Stimulated activated CD8-positive, alpha-beta memory T cell treated with anti-CD3 and anti-CD28 coated beads, Interleukin-2, amount 100 ng/mL, for 48 hours (primary cell): ENCODE measurements at places on chromosomes 6 and 20.

GRCh38 chr6:64889144-64889543 lies 817.9 kb downstream of the EYS start:
- no peak for DNase-seq

DNA sequence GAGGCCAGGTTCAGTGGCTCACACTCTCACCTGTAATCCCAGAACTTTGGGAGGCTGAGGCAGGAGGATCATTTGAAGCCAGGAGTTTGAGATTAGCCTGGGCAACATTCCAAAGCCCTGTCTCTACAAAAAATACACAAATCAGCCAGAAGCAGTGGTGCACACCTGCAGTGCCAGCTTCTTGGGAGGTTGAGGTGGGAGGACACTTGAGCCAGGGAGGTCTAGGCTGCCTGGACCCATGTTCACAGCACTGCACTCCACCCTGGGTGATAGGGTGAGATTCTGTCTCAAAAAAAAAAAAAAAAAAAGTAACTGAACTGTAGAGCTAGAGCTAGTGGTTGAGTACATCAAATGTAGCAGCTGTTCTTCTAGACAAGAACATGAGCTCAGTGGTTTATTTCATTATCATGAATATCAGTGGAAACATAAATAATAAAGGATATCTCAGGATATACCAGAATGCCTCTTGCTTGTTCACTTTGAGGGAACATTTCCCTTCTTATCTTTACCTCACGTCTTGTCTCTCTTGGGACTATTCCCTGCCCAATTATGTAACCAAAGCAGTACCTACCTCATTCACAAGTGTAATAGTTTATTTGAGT lies 17.6 kb downstream of the NANP start:
- no peak for DNase-seq

- DNase-seq, result no peak
Observed at GRCh38 chr6:5837323-5837722, 169.4 kb downstream of the NRN1 start.

GRCh38 chr20:35492352-35492751 lies 37.0 kb downstream of the CEP250 start:
- no peak for DNase-seq

DNA sequence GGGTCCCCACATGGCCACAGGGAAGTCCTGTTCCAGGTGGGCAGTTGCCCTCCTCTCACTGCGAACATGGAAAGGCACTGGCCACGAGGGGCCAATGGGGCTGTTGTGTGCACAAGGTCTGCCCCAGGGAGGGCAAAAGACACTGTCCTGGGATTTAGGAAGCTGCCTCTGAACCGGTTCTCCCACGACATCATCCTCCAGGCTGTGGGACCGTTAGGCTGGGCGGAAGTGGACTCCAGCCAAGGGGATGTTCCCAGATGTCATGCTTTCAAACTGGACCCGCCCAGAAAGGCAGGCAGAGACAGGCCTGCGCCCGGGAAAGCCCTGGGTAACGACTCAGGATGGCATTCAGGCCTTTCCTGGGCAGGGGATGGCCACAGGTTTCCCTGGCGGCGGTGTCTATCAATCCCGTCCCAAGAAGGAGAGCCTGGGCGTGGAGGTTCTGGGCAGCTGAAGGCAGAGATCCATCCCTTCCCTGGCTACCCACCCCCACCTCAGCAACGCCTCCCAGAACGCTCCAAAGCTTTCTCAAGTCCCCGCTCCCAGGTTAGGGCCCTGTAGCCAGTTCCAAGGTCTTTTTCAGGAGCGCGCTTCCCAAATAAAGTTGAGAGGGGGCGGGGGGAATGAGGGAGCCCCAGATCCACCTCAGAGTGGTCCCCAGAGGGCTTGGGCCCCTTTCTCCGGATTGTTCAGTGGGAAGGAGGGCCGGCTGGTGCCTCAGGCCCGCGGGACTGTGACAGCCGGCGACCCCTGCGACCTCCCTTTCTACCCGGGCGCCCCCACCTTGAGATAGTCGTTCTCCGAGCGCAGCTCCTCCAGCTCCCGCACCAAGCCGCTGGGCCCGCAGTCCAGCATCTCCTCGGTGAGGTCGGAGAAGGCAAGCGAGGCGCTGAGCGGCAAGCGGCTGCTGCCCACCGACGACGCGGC lies 13.8 kb upstream of the TLDC2 start:
- DNase-seq, result no peak

- DNase-seq, result no peak
Observed at GRCh38 chr20:23200914-23201313, 114.8 kb upstream of the CD93 start.

DNA sequence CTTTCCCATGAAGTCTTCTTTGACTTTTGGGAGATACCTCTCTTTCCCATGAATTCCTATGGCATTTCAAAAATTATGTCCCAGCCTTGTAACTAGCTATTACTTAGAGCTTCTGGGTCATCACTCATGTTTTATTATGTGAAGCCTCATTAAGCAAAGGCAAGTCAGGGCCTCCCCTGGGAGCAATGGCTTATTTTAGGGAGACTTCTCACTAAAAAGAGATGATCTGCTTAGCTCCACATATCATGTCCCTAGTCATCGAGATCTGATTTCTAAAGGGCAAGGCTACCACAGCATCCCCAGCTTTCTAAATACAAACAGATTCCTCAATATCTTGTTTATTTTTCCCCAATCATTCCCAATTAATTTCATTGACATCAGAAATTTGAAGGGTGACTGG lies 154.0 kb upstream of the MANEA start:
- no peak for DNase-seq

- no peak for DNase-seq
Observed at GRCh38 chr6:21321076-21321475, 272.5 kb upstream of the SOX4 start.

DNA sequence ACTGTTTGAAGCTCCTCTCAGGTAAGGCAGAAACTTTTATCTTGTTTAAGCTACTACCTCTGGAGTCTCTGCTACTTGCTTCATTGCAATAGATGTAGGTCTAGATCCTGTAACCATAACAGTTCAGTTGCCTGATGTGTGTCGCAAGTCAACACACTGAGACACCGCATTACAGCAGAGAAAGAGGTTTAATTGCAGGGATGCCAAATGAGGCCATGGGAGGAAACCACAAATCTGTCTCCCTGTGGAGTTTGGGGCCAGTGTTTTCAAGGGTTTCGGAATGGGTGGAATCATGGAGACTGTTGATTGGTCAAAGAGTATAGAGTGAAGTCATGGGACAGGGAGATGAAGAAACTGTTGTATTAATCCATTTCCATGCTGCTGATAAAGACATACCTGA lies 57.1 kb upstream of the RBM24 start:
- no peak for DNase-seq

GRCh38 chr6:68575765-68576439 lies 59.2 kb upstream of the ADGRB3 start:
- no peak for DNase-seq

DNA sequence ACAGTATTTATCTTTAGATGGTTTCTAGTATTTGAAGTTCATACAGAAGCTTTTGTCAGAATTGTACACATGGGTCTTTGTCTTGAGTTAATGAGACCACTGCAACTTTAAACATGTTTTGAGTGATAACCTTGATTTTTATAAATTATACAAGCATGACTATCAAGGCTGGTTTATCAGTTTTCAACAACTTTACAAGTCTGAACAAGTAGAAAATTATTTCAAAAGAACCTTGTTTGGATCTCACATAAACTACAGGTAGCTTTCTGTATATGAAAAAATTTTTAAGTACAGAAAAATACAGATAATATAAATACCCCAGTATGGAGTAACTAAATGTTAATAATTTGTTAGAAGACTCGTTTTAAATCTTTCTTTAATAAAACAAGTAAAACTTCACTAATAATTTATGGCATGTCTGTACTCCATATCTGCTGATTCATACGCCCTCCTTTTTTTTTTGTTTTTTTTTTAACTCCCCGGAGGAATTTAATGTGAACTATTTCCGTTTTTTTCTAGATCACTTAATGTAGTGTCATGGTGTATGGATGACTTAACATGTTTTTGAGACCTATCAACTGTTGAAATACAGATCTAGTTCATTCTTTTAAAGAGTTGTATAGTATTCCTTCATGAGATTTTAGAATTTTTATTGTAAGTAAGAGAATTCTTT lies 18.3 kb downstream of the VAPB start:
- no peak for DNase-seq

DNA sequence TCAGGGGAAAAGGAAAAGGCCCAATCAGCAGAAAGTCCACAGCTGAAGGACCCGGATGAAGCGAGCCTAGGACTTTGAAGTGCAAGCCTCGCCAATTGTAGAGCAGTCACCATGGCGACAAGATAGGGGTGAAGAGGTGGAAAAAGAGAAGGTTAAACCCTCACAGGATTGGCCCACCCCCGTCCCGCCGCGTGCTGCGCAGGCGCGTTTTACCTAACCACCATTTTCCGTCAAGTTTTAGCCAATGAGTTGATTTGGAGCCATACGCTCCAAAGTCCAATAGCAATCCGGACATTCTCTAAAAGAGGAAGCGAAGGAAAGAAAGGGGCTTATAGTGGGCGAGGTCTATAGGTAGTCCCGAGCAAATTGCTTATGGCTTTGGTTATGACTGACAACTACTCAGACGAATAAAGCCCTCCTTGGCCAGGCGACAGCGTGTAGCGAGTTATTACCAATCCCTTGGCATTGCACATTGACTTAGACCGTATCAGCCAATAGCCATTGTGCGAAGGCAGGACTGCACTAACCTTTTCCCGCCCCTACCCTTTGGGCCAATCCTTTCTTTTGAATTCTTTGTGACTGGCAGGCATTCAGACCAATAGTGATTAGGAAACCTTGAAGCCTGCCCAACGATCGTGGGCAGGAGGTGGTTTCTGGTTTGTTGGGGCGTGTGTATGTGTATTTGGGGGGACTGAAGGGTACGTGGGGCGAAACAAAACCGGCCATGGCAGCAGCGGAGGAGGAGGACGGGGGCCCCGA lies at the start of gene RNF5:
Gene RNF5, plus strand, starts transcription at position 618 of the 759 bp plus-strand sequence. Its CDS starts 107 bp downstream, at position 725.
- peak; percentile 84 for DNase-seq

GRCh38 chr6:169188051-169188470 lies 65.6 kb downstream of the THBS2 start:
- DNase-seq, result no peak

DNA sequence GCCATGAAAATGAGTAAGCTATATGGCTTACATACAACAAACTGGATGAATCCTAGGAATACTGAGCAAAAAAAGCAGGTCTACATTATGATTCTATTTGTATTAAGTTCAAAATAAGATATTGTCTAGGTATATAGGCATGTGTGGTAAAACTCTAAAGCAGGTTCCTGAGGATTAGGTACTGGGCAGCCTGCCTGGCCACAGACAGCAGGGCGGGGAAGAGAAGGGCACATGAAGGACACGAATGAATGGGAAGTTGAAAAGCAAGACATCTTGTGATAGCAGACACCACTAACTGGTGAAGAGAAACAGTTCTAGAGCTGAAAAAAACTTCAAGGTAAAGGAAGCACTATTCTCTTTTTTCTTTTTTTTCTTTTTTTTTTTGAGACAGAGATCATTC lies 72.6 kb upstream of the SLC4A11 start:
- DNase-seq, result no peak

GRCh38 chr6:147554281-147554680 lies 45.8 kb downstream of the SAMD5 start:
- DNase-seq, result no peak

DNA sequence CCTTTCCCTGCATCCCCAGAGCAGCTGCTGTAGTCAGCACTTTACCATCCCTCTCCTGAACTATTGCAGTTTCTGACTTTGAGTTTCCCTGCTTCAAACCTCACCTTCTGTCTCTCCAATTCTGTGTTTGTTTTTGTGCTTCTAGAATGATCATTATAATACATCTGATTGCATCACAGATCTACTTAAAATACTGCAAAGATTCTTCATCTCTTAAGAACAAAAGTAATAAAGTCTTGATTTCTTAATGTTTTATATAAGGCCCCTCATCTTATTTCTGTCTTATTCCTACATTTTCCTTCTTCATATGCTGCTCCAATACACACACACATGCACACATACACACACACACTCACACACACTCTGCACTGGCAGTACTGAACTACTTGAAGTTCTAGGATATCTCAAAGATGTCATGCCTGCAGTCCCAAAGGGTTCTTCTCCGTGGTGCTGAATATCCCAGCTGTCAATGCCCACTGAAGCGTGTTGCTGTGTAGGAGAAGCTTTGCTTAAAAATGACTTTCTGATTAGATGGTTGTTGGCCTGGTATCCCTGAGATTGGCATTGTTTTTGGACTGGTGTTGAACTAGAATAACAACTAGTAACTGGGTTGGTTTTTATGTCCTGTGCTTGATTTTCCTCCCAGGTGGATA lies 97.2 kb downstream of the MAP3K4 start:
- DNase-seq, result no peak

- DNase-seq, result no peak
Observed at GRCh38 chr6:28277746-28278145, 3.6 kb upstream of the PGBD1 start.
